Neural progenitor cell (in vitro differentiated cells): ENCODE measurements at places on chromosomes 1 and 21.

DNA sequence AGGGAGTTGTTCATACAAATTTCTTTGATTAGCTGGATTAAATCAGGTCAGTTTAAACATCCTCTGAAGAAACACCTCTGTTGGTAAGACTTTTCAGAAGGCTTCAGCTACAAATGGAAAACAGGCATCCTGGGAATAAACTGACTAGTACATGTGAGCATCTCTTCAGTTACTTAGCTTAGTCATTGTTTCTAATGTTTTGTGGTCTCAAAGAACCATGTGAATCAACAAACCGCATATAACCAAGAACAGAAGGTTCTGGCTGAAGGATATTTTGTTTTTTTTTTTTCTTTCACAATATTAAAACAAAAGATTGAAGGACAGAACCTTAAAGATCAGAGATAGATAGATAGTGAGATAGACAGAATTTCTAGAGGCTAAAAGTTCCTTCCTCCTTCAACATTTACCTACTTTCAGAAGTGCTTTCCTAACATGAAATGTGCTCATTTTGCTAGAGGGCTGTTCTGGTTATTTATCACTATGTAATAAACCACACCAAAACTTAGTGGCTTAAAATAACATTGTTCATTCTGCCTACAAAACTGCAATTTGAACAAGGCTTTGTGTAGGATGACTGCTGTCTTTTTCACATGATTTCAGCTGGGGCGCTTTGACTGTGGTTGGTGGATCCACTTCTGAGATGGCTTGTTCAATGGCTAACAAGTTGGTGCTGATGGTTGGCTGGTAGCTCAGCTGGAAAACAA lies 119.8 kb upstream of the PTGFR start:
- DNase-seq, result no peak

GRCh38 chr1:69403756-69404320 lies 163.9 kb upstream of the LRRC7 start:
- DNase-seq, result peak; percentile 34

DNA sequence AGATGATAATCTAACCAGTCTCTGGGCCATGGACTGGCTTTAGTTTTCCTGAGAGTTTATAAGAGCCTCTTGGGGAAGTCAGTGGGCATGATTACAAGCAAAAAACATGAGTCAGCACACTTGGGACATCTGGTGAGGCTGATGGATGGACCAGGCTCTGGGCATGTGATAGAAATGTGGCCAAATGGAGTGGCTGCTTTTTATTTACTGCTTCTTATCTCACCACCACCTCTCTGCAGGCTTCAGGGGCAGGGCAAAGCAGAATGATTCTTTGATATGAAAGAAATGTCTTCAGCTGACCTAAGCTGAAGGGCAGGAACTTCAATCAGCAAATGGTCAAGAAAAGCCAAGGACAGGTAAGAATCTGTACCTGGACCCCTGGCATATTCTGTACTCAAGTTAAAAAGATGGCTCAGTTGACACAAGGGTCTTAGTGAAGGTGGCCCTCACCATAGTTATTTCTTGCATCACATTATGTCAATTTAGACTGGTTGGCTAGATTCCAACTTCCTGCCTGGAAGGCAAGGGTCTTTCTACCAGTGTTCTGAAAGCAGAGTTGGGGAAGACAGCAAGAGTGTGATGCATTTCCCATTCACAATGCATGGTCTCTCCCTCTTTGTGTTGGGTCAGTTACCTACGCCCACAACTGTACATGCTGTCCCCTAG lies 162.8 kb downstream of the FASLG start:
- no peak for DNase-seq

GRCh38 chr1:227941509-227942020 lies 6.2 kb downstream of the WNT9A start:
- no peak for DNase-seq

DNA sequence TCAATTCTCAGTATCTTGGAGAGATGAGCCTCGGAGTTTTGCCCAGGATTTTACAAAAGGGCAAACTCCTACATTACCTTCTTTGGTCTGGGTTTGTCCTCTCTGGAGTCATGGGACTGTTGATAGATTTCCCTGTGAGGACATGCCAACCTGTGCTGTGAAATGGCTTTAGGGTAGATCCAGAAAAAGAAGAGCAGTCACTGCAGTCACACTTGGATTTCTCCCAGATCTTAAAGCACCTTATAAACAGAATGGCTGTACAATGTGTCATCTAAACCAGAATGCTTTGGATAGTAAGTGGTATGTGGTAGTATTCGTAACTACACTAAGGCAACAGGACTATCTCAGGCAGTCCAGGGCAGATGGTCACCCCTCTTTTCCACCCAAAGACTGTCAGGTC lies 1.9 kb upstream of the CSRP1 start:
- DNase-seq, result no peak
